ENCODE measurements at places on chromosomes 3 and 15.

- no peak for DNase-seq
Observed at GRCh38 chr15:65663521-65663920, 41.8 kb downstream of the SLC24A1 start.

DNA sequence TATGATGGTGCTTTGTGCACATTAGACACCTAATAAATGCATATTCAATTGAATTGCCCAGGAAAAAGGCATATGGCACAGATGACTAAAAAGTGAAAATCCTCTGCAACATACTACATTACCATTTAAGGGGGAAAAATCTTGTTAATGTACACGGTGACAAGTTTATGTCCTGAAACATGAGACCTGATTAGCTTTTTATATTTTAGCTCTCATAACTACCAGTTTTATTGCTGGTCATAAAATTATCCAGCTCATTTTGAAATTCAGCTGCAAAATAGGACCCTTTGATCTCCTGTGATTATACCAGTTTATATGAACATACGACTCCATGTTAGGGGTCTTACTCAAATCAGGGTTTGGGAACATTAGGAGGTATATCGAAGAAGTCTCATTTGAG is 684.6 kb upstream of the CCDC54 start:
- no peak for DNase-seq

DNA sequence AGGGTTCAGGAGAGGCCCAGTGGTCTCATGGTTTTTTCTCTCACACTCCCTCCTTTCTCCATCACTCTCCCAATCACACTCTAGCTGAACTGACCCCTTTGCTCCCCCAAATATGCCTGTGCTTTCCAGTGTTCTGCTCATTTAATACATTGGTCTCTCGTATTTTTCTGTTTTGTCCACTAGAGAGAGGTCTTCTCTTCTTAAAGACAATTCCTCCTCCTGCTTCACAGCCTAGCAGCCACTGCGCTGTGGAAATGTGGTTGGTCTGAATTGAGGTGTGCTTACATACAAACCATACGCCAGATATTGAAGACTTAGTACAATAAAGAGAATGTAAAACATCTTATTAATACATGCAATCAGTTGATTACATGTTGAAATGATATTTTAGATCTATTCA is 60.6 kb upstream of the XCR1 start:
- DNase-seq = peak; percentile 14

- DNase-seq = peak; percentile 93
Observed at GRCh38 chr15:71634820-71635560, 175.4 kb upstream of the NR2E3 start.

GRCh38 chr15:34795267-34796081 is at the start of gene ACTC1:
Gene ACTC1 (minus strand): TSS chr15:34795549. CDS start chr15:34794808, 741 bp downstream.
- DNase-seq = peak; percentile 60

- DNase-seq = no peak
Observed at GRCh38 chr3:134002306-134002705, 27.4 kb downstream of the SLCO2A1 start.

- DNase-seq = no peak
Observed at GRCh38 chr15:67329984-67330733, 75.6 kb downstream of the IQCH start.

GRCh38 chr3:64349551-64349950 is 124.3 kb upstream of the PRICKLE2 start:
- DNase-seq = no peak

- no peak for DNase-seq
Observed at GRCh38 chr3:142498397-142499180, 50.8 kb upstream of the XRN1 start.

DNA sequence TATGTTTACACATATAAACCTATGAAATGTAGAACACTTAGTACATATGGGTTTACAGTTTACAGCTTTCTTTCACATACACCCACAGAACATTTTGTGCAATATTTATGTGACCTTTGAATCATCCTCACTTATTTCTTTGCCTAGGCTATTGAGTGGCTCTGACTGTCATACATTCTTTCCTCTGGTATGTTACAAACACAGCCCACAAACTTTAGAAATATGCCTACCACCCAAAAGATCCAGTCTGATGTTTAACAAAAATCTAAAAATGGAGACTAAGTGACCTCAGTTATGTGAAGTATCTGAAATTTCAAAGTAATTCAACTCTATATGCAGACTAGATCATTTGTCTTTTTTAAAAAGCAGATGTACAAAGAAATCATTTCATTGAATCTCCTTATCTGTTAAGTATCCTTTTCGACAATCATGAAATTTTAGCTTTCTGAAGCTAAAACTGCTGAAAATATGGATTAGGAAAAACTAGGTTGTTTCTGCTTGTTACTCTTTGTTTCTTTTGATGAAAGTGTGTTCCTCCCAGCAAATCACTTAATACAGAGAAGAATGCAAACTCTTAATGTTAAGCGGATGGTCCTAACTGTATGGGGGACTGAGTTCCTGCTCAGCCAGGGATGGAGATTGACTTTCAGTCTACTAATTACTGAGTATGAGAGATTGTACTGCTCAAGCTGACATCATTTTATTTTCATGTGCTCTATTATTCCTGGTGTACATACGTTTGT is 27.7 kb downstream of the CCDC54 start:
- DNase-seq = no peak

DNA sequence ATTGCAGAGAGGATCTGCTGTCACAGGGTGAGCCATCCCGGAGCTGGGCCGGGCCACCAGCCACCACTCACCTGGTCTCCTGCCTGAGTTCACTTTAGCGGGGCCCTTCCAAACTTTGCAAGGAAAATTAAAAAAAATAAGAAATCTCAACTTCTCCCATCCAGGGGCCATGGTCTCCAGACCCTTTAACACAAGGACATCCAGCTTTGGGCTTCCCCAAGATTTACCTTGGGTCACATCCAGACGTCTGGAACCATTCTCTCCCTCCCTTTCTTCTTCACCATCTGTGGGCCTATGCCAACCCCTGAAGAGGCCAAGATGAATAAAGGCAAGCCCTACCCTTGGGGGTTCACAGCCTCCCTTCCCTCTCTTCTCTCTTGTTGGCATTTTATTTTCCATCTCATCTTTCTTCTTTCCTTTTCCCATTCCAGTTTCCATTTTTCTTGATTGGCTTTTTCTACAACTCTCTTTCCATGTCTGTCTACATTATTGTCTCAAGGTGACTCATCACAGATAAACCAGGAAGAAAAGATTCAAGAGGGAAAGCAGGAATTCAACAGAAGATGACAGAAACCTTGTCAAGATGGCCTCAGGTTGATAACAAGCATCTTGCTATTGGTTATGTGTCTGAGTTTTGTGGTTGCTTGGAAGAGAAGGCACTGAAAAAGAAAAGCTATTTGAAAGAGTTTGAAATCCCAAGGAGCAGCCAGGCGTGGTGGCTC is 49.5 kb downstream of the ITGA11 start:
- no peak for DNase-seq

DNA sequence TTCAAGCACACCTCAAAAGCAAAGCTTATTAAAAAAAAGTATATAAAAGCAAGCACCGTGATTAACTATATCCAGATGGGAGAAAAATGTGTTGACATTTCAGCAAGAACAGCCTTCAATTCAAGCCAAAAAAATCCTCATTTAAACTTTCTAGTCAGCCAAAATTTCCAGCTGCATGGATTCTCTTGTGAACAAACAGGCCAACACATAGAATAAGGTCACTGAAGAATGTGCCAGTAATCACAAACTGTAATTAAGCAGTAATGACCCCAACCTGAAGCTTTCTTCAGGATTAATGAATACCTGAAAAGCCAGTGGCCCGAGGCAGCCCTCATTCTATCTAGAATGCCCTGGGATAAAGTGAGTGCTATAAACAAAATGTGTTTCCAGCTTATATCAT is 130.7 kb upstream of the KCNMB2 start:
- DNase-seq = peak; percentile 69

- DNase-seq = no peak
Observed at GRCh38 chr3:43341788-43342187, 55.4 kb downstream of the SNRK start.

GRCh38 chr3:138338811-138339210 is 9.2 kb upstream of the NME9 start:
- peak; percentile 60 for DNase-seq

DNA sequence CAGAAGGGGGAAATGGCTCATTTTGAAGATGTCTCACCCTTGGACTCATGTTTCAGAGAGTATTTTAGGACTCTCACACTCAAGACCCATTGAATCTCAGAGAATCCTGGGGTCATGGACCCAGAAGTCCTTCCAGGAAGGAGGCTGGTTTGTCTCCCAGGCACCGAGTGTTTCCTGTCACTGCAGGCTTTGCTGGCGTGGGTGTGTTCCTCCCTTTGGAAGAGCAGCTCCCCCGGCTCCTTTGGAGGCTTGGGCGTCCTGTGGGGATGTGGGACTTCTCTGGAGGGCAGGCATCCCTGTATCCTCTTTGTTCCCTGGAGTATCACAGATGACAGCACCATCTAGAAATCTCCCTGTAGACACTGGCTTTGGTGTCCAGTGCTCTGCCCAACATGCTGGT is 40.0 kb downstream of the DNAH1 start:
- no peak for DNase-seq

DNA sequence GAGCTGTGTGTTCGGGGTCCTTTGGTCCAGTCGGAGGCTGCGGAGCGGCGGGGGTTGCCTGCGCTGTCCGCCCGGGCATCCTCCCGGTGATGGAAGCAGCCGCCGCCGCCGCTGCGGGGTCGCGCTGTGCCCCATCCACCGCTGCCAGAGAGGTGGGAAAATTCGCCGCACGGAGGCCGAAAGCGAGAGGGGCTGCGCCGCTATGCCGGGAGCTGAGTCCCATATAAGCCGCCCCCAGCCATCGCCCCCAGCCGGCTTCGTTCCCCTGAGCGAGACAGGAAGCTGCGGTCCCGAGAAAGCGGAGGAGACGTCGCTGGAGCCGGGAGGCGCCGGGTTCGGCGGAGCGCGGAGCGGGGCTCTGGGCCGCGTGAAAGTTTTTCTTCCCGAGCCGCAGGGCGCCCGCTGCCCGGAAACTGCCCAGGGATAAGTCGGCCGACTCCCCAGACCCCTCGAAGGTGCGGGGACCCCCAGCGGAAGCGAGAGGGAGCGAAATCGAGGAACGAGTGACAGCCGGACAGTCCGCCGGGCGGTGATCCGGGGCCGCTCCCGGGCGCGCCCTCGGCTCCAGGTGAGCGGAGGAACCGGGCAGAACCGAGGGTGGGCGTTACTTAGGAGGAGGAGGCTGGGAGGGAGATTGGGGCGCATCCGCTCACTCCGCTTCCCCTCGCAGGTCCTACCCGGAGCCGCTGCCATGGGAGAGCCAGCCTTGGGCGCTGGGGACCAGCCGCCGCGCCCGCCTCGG is 574 bp downstream of the CHST2 start:
- DNase-seq = peak; percentile 84

- DNase-seq = peak; percentile 72
Observed at GRCh38 chr3:146187334-146187950, 26.5 kb upstream of the PLOD2 start.

- DNase-seq = no peak
Observed at GRCh38 chr15:60546744-60547143, 67.8 kb upstream of the ICE2 start.

DNA sequence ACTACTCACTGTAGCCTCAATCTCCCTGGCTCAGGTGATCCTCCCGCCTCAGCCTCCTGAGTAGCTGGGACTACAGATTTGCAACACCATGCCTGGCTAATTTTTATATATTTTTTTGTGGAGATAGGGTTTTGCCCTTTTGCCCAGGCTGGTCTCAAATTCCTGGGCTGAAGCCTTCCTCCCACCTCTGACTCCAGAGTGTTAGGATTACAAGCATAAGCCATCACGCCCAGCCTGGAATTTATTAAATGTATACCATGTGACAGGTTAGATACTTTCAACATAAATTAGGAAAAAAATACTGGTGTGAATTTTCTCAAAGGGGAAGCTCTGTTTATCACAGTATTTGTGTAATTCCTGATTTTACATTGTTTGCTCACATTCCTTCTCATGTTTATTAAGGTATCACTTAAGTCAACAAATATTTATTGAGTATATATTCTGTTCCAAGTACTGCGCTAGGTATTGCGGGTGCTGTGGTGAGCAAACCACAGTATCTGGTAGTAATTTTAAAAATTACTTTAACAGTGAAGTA is 24.8 kb downstream of the PPP4R2 start:
- no peak for DNase-seq

- DNase-seq = no peak
Observed at GRCh38 chr3:88150371-88150770, 612 bp downstream of the C3orf38 start.

- no peak for DNase-seq
Observed at GRCh38 chr15:90412356-90413194, 24.5 kb downstream of the IQGAP1 start.

- no peak for DNase-seq
Observed at GRCh38 chr15:48020166-48020565, 100.6 kb upstream of the SLC24A5 start.

DNA sequence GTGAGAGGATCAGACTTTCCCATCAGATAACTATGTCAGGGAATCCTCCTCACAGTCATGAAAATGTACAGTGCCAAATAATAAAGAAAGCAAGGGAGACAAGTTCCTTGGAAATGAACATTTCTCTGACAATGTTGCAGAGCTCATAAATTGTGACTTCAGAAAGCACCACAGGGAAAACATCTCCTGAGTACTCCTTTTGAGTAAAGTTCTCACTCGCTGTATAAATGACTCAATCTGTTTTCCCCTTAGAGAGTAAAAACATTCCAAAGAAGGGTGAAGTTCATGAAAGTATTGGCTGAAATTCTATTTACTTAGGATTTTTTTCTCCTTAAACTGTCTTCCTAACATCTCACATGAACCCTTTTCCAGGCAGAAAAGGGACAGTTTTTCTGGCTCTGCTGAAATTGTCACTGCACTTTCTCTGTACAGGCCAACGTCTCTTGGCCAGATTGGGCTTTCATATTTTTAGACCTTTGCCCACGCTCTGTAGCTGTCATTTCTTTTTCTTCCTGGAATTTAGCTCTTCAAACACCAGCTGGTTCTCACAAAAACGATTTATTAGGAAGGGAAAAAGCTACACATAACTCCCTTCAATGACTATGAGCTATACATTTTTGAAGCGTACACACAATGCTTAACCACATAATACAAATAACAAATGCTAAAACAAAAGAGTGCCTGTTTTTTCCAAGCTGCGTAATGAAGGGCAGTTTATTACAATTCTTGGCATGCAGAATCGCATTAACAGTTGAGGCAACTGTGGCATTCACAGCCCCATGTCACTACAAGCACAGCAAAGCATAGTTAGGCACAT is 216.1 kb downstream of the ATP8B4 start:
- peak; percentile 56 for DNase-seq

DNA sequence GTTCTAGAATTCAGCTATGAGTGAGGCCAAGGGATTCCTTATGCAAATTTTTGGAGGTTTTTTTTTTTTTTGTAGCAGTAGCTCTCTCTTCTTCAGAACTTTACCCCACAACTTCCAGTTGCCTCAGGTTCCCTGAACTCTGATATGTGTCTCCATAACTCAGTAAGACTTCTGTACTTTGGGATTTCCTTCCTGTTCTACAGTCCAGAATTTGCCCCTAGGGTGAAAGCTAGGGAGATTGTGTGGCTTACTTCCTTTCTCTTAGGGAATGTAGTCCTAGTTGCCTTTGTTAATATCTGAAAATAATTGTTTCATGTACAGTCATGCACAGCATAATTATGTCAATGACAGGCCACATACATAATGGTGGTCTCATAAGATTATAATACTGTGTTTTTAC is 30.8 kb downstream of the LRRC28 start:
- DNase-seq = no peak

- DNase-seq = no peak
Observed at GRCh38 chr3:127688022-127688415, 15.3 kb downstream of the ABTB1 start.
